ENCODE measurements at places on chromosomes 12 and 14. TPM values are rescaled to one million over a fixed set of nuclear protein-coding genes. Genes with fewer than 3 reads are reported as not detected.

DNA sequence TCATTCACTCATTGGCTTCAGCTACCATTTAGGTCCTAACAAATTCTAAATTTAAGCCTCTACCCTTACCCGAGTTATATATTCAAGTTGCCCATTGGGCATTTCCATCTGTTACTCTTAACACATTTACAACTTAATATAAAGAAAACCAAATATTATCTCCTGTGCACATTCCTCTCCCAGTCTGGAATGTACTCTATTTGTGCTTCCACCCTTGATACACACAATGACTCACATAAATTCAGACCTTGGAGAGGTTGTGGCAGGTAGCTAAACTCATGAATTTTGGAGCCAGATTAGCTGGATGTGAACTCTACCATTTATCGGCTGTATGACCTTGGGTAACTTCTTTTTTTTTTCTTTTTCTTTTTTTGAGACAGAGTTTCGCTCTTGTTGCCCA is 51.1 kb downstream of the BRMS1L start:
- DNase-seq, result no peak

- no peak for DNase-seq
Observed at GRCh38 chr14:61948376-61948775, 186.2 kb downstream of the SNAPC1 start.

- no peak for DNase-seq
Observed at GRCh38 chr14:65290830-65291229, 121.7 kb upstream of the FUT8 start.

GRCh38 chr12:5780536-5780935 is 164.5 kb downstream of the ANO2 start:
- no peak for DNase-seq

GRCh38 chr14:81454572-81455218 is 54.6 kb upstream of the STON2 start:
- no peak for DNase-seq

GRCh38 chr14:65866448-65866847 is 453.9 kb downstream of the FUT8 start:
- no peak for DNase-seq

GRCh38 chr14:51462182-51462581 is 189.5 kb upstream of the FRMD6 start:
- no peak for DNase-seq

DNA sequence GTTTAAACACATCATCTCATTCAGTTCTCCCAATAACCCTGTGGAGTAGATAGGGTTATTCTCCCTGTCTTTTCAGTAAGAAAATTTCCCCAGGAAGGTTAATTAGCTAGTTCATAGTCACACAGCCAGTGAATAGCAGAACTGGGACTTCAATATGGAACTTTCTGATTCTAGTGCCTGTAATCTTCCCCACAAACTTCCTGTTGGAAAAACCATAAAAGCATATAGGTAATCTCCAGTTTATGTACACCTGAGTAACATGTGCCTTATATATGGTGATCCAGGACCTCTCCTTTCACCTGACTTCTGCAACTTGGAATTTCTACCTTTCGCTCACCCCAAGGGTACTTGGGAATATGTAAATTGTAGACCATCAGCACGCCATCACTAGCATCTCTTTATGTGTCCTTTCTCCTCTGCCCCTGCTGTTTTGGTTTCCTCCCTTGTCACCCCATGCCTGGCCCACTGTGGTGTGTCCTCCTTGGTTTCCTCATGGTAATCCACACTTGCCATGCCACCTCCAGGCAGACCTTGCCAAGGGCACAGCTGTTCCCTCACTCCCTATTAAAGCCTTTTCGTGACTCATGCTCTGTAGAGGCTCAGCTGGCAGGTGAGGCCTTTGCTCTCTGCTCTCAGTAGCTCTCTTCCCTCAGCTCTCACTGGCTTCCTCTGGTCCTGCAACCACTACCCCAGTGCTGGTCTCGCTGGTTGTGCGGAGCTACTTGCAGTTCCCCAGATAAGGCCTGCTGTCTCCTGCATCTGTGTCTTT is 16.7 kb downstream of the TBC1D30 start:
- no peak for DNase-seq

DNA sequence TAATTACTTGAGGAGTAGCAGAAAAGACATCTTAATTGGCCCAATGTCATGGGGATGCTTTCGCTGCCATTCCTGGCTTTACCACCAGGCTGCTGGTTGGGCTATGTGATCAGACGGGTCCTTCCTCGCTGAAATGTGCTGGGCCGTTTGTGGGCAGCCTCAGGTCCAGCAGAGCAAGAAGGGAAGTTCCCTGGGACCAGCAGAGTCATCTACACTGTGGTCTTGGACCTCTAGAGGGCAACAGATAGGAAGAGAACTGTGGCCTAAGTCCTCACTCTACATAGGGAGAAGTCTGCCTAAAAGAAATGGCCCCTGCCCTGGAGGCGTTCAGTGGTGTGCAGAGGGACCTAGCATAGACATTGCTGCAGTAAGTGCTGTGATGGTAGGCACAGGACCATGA is 10.9 kb downstream of the EVL start:
- DNase-seq, result no peak

DNA sequence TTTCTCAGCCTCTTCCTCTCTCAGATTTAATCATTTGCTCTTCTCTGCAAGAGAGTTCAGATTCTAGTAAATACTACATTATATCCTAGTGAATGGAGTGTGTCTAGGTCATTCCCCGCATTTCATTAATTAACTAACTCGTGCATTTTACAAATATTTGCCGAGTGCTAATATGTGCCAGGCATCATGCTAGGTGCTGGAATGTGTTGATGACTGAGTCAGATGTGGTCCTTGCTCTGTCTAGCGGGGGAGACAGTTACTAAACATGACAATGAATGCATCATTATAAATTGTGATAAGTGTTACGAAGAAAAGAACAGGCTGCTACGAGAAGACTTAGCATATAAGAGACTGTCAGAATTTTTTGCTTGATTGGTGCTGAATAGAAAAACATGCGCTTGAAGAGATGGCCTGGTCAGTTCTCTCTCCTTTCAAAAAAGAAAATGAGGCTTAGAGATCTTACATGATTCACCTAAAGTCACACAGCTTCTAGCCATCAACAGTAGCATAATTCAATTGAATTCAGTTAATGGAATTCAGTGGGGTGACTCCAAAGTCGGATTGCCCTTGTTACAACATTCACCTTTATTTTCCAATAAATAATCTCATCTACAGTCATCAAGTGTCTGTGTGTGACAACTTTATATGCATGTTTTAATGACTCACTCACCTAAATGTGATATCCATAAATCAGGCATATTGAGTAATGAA is 48.7 kb upstream of the MAX start:
- no peak for DNase-seq

DNA sequence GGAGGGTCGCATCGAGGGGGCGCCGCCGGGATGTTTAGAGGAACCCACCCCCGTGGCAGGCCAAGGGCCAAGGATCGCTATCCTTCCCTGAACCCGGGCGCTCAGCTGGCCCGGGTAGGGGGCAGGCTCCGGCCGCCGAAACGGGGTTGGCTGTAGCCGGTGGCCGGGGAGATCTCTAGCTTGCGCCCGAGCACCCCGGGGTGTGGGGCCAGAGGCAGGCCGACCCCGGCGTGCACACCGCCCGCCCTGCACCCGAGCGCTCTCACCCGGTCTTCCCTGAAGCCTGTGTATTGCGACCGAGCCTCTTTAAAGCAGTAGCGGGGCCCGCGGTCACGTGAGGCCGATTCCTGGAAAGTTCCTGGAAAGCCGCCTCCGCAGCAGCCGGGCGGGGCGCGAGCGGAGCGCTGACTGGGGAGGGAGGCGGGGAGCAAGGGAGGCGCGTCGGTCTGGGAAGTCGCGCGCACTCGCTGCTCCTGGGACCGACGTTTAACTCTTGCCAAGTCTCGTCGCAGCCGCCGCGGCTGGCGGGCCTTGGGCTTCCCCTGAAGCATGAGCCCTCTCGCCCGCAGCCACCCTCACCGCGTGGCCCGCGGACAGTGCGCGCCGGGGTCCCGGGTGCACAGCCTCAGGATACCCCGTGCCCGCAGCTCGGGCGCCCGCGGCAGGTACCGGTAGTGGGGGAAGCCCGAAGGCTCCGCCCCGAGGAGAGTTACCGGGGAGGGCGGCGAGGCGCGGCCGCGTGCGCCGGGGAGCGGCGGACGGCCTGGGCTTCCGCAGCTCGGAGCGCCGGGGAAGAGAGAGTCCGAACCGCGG is 1.7 kb upstream of the SOCS2 start:
- DNase-seq, result peak; percentile 97

DNA sequence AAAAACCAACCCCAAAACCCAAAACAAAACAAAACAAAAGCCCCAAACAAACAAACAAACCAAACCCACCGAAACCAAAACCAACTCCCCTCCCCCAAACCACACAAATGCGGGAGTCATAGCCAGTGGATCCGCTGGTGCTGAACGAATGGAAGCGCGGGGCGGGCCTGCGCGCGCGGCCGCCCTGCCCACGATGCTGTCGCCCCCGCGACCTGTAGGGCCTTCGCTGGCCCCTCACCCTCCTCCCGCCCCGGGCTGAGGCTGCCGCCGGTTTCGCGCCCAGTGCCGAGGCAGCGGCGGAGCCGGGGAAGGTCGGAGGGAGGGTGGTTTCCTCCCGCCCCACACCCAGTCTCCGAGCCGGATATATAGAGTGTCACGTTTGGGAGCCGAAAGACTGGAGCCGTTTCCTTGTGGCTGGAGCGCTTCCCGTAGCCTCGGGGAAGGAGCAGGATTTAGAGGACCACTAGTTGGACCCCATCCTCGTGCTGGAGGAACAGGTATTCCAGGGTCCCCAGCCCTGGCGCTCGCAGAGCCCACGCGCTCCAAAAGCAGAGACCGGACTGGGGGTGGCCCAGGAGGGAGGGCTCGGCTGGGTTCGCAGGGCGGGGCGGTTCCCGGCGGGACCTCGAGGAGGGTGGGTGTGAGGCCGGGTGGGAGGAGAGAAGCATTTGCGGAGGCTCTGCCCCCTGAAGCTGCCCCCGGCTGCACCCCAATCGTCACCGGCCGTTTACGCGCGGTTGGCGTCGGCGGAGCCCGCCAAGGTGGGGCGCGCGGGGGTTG is at the start of gene FAR2:
FAR2 (plus strand) TSS at position 368 of the 780 bp plus-strand sequence. CDS start 121,172 bp downstream, outside the sequence.
- peak; percentile 82 for DNase-seq

GRCh38 chr12:116750298-116750697 is 12.2 kb downstream of the RNFT2 start:
- no peak for DNase-seq

DNA sequence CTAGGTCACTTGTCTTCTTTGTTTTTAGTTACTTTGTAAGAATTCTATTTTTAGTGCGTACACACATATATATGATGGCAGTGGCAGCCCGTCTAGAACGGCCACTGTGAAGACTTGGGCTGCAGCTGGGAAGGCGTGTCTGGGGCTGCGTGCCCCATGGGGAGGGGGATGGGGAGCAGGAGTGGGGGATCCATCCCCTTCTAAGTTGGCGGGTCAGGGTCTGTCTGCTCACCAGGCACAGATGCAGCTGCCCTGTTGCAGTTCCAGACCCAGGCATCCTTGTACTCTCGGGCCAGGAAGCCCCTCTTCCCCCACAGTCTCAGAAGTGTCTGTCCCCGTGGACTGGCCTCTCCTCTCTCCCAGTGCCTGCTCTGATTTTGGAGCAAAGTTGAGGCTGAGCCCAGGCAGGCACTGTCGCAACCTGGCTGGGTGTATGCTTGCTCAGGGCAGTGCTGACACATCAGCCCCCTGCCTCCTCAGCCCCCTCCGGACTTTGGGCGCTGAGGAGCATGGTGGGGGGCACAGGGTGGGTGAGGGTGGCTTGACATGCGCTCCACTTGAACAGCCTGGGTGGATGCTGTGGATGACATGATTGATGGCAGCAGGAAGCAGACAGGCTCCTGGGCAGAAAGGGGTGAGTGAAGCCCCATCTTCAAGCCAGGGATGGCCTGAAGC is 271.2 kb upstream of the NAV3 start:
- peak; percentile 71 for DNase-seq

DNA sequence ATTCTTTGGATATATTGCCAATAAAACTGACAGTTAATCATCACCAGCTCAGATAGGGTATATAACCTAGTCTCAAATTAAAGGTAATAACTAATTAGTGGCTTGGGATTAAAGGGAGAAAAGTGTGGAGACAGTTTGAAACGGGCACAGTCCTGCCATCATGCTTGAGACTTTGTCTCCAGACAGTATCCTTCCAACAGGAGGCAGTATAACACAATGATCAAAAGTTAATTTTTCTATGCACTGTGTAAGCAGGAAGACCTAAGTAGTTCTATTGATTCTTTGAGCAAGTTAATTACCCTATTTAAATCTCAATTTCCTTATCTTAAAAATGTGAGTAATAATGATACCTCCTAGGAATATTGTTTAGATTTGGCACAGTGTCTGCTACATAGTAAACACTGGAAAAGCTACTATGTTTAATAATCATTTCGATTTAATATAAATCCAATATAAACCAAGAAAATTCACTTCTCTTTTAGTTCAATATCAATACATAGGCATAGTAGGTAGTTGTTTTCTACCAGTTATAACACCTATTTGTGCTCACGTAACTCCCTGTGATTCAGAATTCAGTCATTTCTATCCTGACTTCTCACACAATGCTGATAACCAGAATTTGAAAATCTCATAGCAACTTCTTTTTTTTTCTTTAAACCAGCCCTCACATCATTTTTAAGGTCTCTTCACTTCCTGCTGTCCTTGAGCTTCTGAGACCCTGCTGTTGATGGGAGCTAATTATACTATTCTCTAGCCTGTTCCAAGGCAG is 53.7 kb downstream of the GALNT4 start:
- DNase-seq, result no peak

- no peak for DNase-seq
Observed at GRCh38 chr12:123071099-123071800, 79.6 kb downstream of the PITPNM2 start.

- DNase-seq, result no peak
Observed at GRCh38 chr14:58746701-58747100, 108.9 kb downstream of the DACT1 start.

DNA sequence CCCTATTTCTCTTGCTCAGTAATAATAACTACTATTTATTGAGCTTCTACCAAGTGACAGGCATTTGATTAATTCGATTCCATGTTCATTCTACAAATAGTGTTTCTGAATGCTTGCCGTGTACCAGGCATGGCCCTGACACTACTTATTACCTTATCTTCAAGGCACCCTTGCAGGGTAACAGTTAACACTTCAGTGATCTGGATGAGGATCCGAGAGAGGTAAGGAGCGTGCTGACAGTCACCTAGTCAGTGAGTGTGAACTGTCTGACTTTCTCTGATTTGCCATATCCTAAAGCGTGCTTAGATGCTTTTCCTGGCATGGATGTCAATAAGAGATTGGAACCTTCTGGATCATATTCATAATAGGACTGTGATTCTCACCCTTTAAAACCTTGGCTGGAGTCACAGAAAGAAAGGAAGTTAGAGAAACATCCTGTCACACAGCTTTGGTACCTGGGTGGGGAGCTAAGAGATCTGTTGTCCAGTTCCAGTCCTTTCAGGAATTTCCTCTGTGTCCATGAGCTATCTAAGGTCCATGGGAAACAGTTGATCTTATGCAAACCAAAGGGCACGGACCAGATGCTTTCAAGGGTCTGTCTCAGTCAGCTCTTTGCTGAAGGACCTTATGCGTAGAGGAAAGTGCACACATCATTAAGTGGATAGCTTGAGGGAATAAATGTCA is 54.8 kb downstream of the PPFIBP1 start:
- DNase-seq, result no peak

Gene SLC39A5
- not detected for total RNA-seq

Gene ANKRD33
- not detected for total RNA-seq

Gene OXA1L
- total RNA-seq, result 111 TPM

Gene AKAP3
- 2.6 TPM for total RNA-seq

Gene ANKS1B
- 1.9 TPM for total RNA-seq

Gene CACNA1C
- 182 TPM for total RNA-seq

Gene SP1
- total RNA-seq, result 31.3 TPM

Gene TEAD4
- total RNA-seq, result 23.9 TPM

Gene COL2A1
- total RNA-seq, result 0.13 TPM

Gene SRRM4
- 0.59 TPM for total RNA-seq
